Mammary epithelial cell (primary cell): ENCODE measurements at places on chromosomes 1 and 21. TPM values are rescaled to one million over a fixed set of nuclear protein-coding genes. Genes with fewer than 3 reads are reported as not detected.
A peak's percentile ranks its signal among the peaks of the same experiment; 100 is the strongest.

The FALEC gene
- polyA plus RNA-seq = not detected

The OR14K1 gene
- polyA plus RNA-seq = not detected

The HES3 gene
- polyA plus RNA-seq = not detected

The IQCC gene
- 3.4 TPM for polyA plus RNA-seq

The NES gene
- 0.06 TPM for polyA plus RNA-seq

The GJA5 gene
- polyA plus RNA-seq = 27.4 TPM

The A3GALT2 gene
- polyA plus RNA-seq = not detected

The REN gene
- polyA plus RNA-seq = 0.09 TPM

The USH2A gene
- not detected for polyA plus RNA-seq

The AQP10 gene
- polyA plus RNA-seq = not detected

GRCh38 chr1:232456714-232457113 lies 173.2 kb downstream of the SIPA1L2 start:
- no peak for DNase-seq

DNA sequence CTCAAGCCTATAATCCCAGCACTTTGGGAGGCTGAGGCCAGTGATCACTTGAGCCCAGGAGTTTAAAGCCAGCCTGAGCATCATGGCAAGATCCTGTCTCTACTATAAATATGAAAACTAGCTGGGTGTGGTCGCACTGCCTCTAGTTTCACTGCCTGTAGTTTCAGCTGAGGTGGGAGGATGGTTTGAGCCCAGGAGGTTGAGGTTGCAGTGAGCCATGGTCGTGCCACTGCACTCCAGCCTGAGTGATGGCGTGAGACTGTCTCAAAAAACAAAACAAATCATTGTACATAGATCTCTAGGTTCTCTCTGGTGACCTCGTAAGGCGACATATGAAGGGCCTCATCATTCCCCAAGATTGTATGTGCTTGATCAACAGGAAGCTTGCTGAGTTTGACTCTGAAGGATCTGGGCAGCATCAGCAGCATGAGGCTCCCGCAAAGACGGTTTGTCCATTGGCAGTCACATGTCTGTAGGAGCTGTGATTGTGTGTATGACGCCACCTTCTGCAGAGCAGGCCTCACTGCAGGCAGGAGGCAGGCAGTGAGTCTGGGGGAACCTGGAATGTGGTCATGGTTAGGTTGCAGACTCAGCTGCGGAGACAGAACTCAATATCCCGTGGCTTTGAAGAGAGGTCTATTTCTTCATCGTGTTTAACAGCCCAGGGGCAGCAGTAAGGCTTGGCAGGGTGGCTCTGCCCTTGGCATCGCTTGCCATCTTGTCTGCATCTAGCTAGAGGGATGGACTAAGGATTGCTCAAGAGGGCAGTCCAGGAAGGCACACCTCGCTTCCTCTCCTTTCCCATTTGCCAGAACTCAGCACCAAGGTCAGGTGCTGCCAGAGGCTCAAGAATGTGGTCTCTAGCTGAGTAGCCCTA lies 14.0 kb downstream of the ATP5PO start:
- peak; percentile 33 for DNase-seq

GRCh38 chr1:47705517-47706130 lies 267.8 kb downstream of the FOXD2 start:
- no peak for DNase-seq

- DNase-seq = no peak
These were observed 11.2 kb downstream of the ZNF436 start for GRCh38 chr1:23358310-23358875.

DNA sequence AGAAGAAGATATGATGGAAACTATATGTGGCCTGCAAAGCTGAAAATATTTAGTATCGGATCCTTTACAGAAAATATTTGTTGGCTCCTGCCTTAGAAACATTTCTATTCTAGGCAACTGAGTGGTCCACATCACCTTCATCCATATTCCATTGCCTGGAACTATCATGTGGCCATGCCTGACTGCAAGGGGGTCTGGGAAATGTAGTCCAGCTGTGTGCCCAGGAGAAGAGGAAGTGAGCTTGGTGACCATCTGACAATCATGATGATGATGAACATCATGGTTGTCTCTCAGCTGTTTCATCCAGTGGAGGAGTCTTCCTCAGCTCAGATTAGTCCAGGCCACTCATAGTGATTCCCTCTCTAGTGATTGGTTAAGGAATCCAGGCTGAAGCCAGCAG lies 61.8 kb upstream of the IFNLR1 start:
- no peak for DNase-seq

DNA sequence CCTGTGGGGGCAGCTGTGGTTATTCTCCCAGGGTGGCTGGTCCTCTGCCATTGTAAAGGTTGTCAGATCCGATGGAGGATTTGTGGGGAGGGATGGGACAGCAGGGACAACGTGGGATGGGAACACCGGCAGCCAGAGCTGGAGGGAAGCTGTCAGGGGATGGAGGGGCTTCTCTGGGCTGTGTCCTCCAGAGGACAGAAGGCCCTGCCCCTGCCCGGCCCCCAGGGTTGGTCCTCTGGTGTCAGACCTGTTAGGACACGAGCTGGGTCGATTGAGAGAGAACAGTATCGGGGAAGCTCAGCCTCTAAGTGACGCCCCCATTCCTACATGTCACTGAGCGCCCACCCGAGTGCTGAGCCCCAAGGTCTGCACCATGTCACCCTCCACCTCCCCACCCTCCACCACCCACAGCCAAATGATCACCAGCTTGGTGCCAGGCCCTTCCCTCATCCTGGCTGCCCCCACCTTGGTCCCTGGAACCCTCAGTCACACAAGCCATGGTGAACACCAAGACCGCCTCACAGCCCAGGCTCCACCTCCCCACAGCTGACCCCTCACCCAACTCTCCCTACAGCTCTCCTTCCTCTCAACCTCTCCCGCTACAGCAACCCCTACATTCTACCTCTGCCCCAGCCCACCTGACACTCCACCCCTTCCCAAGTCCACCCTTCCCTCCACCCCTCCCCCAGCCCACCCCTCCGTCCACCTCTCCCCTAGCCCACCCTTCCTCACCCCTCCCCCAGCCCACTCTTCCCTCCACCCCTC lies 244.4 kb downstream of the MATN1 start:
- no peak for DNase-seq

DNA sequence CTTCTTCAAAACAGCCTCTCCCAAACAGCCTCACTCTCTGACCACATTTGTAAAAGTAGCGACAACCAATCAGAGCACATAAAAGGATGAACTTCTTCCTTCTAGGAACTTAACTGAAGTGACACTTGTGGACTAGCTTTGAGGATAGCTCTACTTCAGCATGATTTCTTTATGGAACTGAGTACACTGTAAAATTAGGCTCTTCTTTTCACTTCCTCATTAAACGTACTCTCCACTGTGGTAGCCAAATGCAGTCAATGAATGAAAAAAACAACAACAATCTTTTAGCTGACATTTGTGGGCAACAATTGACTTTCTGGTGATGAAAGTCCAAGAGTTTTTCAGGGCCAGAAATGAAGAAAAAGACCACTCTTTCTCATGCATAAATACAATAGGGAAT lies 9.6 kb downstream of the LRRC53 start:
- DNase-seq = no peak

GRCh38 chr21:27246741-27247140 lies 279.9 kb upstream of the ADAMTS5 start:
- DNase-seq = no peak

GRCh38 chr1:9008236-9008635 lies 18.0 kb downstream of the SLC2A7 start:
- no peak for DNase-seq

- no peak for DNase-seq
These were observed 23.8 kb downstream of the PIP5K1A start for GRCh38 chr1:151222130-151222529.

DNA sequence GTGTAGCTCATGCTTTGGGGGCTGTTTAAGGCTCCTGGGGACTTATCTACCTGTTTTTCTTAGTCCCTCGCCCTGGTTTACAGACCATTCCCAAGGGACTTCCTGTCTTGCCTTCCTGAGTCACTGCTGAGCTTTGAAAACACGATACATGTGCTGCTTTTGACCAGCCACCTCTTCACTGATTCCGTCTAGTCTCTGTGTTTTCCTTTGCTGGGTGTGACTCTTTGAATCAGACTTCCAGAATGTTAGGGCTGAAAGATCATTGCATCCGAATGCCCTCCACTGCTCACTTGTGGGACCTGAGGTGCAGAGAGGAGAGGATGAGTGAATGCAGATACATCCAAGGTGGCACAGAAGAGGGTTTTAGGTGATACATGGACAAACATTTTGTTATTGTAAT lies 35.4 kb upstream of the CITED4 start:
- peak; percentile 91 for DNase-seq

DNA sequence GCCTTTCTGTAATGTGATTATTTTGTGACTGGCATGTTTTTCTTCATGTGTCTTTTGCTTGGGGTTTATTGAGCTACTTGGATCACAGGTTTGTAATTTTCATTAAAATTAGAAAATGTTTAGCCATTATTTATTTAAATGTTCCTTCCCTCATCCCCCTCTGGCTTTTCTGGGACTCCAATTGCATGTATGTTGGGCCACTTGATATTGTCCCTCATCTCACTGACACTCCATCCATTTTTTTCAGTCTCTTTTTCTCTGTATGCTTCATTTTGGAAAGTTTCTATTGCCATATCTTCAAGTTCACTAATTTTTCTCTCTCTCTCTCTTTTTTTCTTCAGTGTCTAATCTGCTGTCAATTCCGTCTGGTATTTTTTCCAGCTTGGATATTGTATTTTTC lies 390.1 kb downstream of the PRDM2 start:
- DNase-seq = no peak

GRCh38 chr1:18941221-18942141 lies 15.0 kb downstream of the IFFO2 start:
- peak; percentile 98 for DNase-seq

DNA sequence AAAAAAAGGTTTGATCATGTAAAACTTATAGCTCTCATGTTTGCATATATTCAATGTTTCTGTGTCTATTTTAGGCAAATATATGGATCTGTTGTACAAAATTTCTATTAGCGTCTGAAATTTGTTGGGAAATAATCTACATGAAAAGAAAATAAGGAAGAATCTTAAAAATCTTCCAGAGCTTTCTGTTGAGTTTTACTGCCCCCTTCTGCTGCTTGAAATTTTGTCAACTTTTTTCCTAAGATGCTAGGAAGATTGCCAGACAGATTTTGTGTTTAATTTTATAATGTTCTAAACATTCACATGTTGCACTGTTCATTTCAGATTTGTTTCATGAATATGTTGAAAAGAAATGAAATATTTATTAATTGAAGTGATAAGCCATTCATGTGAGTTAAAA lies 2.5 kb upstream of the PTGS2 start:
- DNase-seq = no peak

DNA sequence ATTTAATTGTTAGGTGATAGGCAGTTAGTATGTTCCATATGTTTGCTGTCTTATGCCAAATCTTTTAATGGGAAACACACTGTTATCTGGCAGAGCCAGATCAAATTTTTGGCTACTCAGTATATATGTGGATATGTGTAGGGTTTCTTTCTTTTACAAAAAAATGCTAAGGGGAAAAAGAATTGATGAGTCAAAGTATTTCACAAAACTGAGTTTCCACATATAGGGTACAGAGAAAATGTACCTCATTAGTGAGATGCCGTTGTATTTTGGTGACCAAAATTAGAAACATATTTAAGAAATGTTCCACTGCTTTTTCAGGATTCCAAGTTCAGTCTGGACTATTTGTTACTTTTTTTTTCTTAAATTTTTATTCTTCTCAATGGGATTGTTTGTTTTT lies 201.2 kb upstream of the PTGFR start:
- no peak for DNase-seq

GRCh38 chr1:198935306-198935921 lies 296.6 kb downstream of the PTPRC start:
- DNase-seq = peak; percentile 97

GRCh38 chr21:14557413-14557812 lies 11.3 kb upstream of the SAMSN1 start:
- DNase-seq = no peak

DNA sequence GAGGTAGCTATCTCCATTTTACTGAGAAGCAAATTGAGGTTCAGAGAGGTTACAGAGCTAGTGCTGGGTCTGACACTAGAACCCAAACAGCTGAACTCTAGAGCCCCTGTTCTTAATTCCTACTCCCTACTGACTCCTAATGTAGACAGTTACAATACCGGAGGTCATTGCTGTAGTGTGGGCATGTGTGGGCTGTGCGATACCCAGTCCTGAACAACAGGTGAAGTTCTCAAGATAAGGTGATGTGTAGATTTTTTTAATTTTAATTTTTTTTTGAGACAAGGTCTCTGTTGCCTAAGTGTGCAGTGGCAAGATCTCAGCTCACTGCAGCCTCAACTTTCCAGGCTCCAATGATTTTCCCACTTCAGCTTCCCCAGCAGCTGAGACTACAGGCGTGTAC lies 1.6 kb upstream of the RHOC start:
- no peak for DNase-seq

DNA sequence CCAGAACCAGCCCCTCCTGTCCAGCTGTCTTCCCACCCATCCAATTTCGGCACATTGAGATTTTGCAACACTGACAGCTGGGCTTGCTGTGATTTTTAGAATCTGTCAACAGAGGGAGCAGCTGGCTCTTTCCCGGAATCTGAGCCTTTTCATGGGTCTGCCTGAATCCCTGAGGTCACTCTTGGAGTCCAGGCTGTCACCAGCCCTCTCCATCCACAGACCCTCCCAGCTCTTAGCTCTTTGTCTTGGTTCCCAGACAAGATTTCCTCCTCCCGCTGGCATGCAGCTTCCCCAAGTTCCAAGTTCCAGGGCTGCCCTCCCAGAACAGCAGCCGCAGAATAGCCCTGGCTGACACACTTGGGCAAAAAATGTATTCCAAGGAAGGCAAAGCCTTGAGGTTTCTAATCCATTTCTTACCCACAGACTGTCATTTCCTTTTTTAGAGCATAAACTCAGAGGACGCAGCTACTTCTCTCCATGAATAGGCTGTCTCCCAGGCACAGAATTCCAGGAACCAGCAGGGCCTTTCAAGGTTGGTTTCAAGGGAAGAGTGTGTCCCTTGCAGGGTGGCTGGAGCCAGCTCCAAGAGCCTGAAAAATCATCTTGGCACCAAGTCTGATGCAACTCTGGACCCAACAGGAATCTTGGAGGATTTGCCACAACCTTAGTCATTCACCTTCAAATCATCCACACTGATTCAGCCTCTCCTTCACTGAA lies 7.1 kb upstream of the TMEM61 start:
- no peak for DNase-seq

GRCh38 chr1:44714944-44715571 lies 15.9 kb downstream of the RNU5D-1 start:
- DNase-seq = peak; percentile 66

- DNase-seq = no peak
These were observed 227.8 kb downstream of the NRIP1 start for GRCh38 chr21:14836950-14837349.

DNA sequence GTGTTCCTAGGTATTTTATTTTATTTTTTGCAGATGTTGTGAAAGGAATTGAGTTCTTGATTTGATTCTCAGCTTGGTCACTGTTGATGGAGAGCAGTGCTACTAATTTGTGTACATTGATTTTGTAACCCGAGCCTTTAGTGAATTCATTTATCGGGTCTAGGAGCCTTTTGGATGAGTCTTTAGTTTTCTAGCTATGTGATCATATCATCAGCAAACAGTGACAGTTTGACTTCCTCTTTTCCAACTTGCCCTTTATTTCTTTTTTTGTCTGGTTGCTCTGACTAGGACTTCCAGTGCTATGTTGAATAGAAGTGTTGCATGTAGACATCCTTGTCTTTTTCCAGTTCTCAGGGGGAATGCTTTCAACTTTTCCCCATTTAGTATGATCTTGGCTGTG lies 138.9 kb downstream of the LHX8 start:
- no peak for DNase-seq
